ENCODE measurements at places on chromosomes 5 and 9.

DNA sequence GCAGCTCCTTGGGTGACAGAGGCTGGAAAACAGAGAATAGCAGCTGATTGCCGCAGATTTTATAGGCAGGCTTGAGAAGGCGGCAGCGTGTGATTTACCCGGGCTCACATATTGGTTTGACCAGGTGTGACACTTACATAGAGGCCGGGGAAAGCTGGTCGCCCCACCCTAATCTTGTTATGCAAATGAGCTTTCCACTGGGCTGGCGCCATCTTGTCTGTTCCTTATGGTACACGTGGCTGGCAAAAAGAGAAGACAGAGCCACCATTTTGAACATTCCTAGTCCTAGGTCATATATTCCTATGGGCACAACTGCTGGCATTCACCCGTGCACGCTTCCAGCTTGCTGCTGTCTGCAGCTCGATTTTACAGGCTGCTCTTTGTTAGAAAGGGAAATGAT lies 11.3 kb upstream of the SPZ1 start:
- no peak for DNase-seq

- no peak for DNase-seq
These were observed 28.8 kb downstream of the IL12B start for GRCh38 chr5:159301466-159301865.

DNA sequence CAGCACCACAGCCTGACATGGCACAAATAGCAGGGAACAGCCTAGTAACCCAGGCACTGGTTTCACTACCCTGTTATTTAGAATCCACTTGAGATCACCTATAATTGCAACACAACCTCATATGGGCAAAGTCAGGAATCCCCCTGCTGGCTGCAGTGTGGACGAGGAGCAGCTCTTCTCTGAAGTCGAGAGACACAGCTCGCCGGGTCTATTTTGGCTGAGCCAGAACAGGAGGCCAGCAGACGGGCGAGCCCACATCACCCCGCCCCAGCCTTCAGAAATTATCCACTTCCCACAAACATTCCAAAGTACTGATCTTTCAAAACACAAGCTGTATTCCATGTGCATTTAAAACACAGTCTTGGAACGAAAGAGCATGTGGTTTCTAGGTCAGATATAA lies 179.0 kb downstream of the ROR2 start:
- DNase-seq = no peak

DNA sequence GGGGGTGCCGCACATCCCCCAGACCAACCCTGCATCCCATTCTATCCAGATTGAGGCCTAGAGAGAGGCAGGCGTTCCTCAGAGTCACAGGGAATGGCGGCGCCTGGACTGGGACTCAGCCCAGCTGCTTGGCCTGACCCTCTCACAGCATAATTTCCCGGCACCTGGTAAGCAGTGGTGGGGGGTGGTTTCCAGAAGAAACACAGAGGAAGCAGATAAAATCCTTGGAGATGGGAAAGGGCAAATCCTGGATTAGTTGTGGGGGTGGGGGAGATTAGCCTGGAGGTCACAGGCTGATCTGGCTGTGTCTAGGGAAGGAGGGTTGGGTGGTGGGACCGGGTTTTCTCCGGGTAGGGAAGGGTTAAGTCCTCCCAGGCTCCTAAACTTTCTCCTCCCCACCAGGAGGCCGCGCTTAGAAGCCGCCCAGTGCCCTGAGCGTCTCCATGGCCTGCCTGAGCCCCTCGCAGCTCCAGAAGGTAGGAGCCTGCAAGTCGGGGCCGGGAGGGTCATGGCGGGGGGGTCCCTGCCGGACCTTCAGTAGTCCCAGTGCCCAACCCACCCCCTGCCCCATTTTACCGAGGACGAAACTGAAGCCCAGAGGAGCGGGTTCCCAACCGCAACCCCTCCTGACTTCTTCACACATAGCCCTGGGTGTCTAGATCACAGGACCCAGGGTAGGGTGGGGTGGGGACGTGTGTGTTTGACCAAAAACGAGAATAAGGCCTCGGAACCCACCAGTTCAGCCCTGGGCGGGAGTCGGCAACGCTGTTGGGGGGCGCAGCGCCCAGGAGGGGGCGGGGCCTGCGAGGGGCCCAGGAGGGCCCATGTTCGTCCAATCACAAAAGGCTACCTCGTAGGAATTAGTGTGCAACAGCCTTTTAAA lies 1.3 kb downstream of the PHYHD1 start:
- DNase-seq = no peak

DNA sequence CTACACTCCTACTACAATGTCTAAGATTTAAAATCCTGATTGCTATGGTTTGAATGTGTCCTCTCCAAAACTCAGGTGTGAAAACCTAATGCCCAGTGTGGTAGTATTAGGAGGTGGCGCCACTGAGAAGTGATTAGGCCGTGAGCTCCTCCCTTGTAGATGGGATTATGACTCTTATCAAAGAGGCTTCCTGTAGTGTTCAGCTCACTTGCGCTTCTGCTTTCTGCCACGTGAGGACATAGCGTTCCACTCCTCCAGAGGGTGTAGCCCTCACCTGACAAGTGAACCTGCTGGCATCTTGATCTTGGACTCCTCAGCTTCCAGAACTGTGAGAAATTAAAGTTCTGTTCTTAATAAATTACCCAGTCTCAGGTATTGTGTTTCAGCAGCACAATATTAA lies 33.0 kb upstream of the WHRN start:
- DNase-seq = peak; percentile 5

DNA sequence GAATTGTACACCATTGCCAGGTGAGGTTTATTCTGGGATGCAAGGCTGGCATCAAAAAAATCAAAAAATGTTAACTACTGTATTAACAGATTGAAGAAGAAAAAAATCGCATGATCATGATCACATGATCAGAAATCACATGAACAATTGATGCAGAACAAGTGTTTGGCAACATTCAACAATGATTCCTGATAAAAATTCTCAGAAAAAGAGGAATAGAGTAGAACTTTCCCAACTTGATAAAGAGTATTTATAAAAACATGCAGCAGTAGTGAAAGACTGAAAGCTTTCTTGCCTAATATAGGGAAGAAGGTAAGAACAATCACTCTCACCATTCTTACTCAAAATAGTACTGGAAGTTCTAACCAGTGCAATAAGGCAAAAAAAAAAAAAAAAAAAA lies 16.4 kb downstream of the SLCO4C1 start:
- DNase-seq = no peak

Measured in T-cell (primary cell).